ENCODE measurements at places on chromosomes 3 and 15.

GRCh38 chr15:76333720-76334437 lies 2.7 kb upstream of the ISL2 start:
- no peak for DNase-seq

DNA sequence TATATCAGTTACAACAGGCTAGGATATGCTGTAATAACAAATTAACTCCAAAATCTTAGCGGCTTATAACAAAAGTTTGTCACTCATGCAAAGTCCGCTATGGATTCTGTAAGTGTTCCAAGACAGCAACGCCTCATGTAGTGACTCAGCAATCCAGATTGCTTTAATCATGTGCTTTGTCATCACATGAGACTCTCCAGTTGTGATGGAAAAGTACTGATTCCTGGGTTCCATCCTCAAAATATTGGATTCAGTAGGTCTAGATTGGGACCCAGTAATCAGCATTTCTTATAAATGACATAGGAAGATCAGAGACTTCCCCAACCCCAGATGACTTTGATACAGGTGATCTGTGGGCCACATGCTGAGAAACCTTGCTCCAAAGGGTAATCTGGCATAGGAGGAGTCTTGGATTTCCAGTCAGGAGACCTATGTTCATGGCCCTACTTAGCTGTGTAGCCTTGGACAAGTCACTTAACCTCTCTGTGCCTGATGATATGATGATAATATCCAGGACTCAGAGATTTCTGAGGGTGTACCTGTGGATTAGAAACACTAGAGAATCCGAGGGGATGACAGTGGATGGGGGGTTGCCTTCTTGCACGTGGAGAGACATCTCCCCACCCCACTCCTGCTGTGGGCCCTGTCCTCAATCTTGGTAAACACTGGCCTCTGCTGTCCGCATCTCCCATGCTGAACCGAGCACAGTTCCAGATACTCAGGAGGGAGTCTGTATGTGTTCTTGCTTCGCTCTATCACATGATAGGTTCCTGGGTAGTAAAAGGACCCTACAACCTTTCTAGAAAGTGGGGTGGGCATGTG lies 65.5 kb downstream of the CORO2B start:
- no peak for DNase-seq

DNA sequence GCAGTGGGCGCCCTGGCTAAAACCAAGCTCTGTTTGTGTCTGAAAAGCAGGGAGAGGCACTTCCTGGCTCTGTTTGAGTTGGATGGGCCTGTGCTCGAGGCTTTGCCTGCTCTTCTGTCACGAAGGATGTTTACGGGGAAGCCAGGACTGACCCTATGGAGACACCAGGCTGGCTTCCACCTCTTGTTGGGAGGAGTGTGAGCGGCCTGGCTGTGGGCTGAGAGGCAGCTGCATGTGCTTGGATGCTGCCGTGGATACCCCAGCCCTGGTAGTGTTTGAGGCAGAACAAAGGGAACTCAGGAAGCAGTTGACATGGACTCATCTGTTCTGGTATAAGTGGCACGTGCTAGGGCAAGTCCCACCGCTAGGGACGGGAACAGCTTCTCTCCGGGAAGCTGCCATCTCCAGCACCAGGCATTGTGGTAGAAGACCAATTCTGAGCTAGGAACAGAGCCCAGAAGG lies 17.6 kb upstream of the SLC41A3 start:
- DNase-seq, result no peak

- no peak for DNase-seq
Measured at GRCh38 chr3:18442756-18443664, 17.9 kb upstream of the SATB1 start.
